Left lung (tissue), 14 donors: ENCODE measurements at places on chromosomes 12 and 14.

- DNase-seq, result peak; percentile 51
These were observed 48.3 kb downstream of the STXBP6 start for GRCh38 chr14:25001601-25002000.

DNA sequence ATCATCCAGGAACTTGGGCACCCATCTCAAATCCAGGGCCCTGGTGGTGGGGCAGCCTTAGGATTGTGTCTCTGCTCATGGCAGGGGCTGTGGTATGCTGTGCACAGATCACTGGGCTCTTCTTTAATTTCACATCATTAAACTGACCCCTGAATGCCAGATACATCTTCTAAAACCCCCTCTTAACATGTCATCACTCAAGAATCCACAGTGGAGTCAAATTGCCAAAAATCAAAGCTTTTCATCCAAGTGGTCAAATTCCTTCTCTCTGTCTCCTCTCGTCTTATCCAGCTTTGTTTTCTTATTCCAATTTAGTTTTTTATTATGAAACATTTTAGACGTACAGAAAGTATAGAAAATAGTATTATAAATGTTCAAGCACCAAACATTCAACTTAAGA lies 97.5 kb downstream of the ADCK1 start:
- no peak for DNase-seq

GRCh38 chr12:98699586-98699985 lies 54.5 kb downstream of the APAF1 start:
- peak; percentile 20 for DNase-seq

DNA sequence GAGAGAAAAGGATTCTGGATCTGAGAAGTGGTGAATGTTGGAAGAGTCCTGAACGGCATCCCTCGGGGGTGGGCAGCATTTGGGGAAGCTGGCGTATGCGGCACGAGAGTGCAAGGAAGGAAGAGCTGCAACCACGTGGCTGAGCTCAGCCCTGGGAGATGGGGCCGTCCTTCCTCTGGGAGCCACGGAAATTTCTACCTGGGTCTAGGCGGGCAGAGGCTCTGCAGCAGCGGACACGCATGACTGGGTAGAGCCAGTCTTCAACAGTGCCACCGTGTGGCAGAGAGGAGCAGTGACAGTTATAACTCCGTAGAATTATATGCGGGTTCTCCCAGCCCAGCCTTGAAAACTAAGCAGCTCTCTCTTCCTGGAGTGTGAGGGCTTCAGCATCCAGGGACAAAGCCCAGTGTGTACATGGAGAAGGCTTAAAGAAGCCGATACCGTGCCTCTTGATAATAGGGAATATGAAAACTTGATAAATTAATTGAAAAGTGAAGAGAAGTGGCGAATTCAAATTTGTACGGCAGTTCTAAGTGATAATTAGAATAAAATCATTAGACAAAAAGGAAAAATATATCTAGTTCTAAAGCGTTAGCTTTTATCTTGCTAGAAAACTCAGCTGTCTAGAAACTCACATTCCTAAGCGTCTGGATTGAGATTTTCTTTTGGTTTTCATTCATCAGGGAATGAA lies 82.9 kb upstream of the STXBP6 start:
- peak; percentile 48 for DNase-seq

DNA sequence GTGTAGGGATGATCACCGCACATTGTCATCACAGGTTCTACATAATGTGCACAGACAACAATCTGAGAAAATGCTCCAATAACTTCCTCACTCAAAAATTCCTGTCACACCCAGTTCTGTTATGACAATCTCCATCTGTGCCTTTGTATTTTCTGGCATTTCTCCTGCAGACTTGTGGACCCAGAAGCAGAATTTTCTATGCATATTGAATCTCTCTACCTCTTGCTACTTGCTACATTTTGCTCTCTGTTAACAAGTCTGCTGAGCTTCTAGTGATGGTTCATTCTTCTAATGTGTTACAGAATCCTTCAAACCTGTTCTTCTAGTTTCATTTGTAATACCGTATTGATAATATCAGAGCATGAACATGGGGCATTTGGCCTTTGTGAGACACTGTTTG lies 127.8 kb upstream of the PTPRQ start:
- DNase-seq, result no peak

- DNase-seq, result no peak
These were observed 252.2 kb downstream of the BTG1 start for GRCh38 chr12:91893476-91893875.

DNA sequence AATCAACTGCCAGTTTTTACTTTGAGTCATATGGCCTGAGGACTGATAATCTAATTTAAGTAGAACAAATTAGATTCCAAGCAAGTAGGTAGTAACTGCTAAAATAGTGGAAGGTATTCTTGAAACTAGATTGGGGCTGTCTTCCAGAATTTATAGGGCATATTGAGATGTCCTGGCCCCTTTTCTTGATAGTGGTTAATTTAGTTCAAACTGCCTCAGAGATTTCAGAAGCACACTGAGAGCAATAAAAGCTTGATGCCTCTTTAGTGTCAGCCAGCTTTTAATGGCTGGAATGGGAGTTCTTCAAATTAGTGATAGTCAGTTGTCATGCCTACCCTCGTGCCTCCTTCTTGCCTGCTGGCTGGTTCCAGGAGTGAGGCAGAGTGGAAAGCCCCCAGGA lies 120.5 kb downstream of the AKAP6 start:
- no peak for DNase-seq

DNA sequence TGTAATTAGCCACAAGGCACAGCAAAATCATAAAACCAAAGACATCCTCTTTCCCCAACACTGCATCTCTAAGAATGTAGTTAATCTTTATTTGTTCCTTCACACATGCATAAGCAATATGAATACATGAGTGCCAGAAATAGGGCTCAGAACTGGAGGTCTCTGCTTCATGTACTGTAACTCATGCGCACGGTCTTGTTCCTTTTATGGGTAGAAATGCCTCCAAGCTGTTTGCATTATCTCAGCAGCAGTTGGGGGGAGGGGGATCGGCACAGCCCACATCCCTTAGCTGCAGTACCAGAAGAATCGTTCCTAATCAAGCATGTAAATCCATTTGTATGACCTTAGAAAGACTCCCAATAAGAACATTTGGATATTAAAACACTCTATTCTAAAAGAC lies 20.0 kb downstream of the RHOJ start:
- peak; percentile 33 for DNase-seq
